ENCODE measurements at places on chromosomes 11 and 22.

- DNase-seq = no peak
Observed at GRCh38 chr11:62108017-62108750, 15.6 kb upstream of the INCENP start.

- DNase-seq = peak; percentile 89
Observed at GRCh38 chr11:66842896-66843775, at the start of gene RCE1. Gene RCE1, plus strand, starts transcription at chr11:66843441. Its CDS starts 15 bp downstream, at chr11:66843456.

DNA sequence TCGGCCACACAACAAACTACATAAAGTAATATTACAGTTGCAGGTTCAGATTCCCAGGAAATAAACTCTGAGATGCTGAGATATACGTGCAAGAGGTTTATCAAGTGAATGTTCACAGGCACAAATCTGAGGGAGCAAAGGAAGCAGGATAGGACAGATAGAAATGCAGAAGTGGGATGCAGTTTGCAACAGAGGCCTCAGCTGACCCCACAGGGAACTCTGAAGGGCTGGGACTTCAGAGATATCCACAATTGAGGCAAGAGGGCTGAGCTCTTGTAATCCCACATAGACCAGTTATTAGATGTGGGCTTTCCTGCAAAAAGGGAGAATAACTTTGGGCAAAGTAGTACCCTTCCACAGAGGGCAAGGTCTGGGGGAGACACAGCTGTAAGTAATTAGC is 25.4 kb upstream of the ARHGAP20 start:
- DNase-seq = no peak

DNA sequence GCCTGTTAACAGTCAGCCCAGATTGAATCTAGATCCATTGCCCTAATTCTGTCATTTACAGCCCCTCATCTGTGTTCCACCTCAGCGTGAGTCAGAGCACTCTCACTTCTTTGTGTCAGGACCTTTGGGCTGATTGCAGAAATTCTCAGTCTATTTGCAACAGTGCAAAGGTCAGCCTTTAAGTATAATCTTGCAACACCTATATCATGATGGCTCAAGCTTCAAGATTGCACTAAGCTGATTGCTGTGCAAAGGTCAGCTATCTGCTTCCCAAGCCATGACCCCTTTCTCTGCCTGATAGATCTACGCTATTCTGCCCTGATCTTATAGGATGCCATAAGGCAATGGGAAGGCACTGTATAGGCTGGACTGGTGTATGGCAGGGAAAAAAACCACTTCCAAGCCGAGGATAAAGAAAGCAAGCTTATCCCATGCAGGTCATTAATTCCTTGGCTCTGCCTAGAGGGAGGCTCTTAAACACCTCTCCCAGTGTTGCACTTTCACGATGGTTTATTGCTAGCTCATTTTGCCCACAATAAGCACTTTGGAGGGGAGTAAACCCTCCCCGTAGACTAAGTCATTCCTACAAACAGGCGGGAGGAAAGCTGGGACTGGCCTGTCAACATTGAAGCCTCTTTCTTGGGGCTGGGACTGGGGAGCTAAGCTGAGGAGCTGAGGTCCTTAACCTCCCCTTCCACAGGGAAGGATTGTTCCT is 100.6 kb downstream of the RRAS2 start:
- DNase-seq = no peak

DNA sequence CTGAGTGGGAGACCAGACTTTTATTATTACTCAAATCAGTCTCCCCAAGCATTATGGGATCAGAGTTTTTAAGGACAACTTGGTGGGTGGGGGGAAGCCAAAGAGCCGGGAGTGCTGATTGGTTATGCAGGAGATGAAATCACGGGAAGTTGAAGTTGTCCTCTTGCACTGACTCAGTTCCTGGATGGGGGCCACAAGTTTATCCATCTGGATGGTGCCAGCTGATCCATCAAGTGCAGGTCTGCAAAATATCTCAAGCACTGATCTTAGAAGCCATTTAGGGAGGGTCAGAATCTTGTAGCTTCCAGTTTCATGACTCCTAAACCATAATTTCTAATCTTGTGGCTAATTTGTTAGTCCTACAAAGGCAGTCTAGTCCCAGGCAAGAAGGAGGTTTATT is 53.5 kb upstream of the LMO1 start:
- no peak for DNase-seq

- no peak for DNase-seq
Observed at GRCh38 chr22:19992921-19993355, 23.7 kb downstream of the ARVCF start.

DNA sequence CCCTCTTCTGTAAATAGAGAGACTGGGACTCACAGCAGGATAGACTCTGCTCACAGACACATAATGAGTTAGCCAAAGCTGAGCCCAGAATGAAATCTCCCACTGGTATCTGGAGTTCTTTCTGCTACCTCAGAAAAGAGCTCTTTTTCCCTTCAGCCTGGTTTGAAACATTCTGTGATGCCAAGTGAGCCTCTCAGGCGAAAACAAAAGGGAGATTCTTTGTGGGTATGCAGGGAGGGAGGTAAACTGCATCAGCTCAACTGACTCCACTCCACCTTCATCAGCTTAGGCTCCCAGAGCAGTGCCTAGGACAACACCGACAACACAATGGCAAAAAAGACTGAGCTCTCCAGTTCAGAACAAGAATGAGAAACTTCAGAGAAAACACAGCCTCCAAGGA is 55.1 kb upstream of the SCUBE2 start:
- DNase-seq = no peak

GRCh38 chr11:95556342-95557163 is 233.0 kb downstream of the FAM76B start:
- DNase-seq = no peak

DNA sequence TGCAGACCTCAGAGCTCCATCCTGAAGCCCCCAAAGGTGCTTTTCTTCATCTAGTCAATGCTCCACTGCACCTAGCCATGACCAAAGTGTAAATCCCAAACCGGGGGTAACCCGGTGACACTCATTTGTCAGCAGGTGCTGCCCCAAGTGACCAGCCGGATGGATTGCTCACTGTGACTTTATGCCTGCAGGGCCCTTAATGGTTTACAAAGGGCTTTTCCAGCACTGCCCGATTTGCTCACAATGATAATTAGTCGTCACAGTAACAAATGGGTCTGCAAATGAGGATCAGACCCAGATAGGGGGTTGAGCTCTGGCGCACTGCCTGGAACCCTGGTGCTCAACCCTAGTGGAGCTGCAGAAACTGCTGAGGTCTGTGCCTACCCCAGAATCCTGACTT is 45.7 kb upstream of the CD5 start:
- DNase-seq = no peak

DNA sequence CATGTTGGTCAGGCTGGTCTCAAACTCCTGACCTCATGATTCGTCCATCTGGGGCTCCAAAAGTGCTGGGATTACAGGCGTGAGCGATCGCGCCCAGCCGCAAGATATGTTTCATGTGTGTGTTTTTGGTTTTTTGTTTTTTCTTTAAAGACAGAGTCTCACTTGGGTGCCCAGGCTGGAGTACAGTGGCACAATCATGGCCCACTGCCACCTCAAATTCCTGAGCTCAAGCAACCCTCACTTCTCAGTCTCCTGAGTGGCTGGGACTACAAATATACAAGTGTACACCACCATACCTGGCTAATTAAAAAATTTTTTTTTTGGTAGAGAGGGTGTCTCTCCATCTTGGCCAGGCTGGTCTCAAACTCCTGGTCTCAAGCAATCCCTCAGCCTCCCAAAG is 8.4 kb downstream of the TIGD3 start:
- no peak for DNase-seq

- peak; percentile 4 for DNase-seq
Observed at GRCh38 chr11:17768547-17768946, 34.0 kb downstream of the KCNC1 start.

- no peak for DNase-seq
Observed at GRCh38 chr22:39643311-39644083, 72.9 kb downstream of the CACNA1I start.

- no peak for DNase-seq
Observed at GRCh38 chr11:7672276-7672959, 882 bp downstream of the CYB5R2 start.

GRCh38 chr11:85848006-85848405 is 7.2 kb upstream of the CCDC83 start:
- no peak for DNase-seq

- no peak for DNase-seq
Observed at GRCh38 chr11:67300756-67301312, 2.5 kb upstream of the SSH3 start.

- peak; percentile 49 for DNase-seq
Observed at GRCh38 chr11:35237860-35238715, 99.1 kb downstream of the CD44 start.

DNA sequence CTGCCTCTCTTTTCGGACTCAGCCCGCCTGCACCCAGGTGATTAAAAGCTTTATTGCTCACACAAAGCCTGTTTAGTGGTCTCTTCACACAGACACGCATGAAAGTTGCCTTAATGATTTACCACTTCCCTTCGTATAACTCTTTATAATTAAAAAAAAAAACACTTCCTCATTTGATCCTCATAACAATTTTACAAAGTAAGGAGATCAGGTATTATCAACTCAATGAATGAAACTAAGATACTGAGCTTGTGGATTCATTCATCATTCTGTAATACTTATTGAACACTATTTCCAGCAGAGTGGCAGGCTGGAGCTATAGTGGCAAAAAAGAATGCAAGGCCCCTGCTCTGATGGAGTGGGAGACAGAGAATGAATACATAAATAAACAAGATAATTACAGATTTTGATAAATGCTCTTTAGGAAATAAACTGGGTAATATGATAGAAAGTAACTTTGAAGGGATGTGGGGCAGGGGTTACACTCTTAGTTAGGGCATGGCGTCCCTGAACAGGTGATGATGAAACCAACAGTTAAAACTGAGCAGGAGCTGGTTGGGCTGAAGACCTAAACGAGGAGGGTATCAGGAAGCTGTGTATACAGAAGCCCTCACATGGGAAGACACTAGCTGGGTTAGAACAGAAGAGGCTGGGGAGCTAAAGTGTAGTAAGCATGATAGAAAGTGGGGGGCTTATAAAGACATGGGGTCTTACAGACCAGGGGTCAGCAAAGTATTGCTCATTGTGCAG is 5.4 kb upstream of the CRTAM start:
- no peak for DNase-seq

DNA sequence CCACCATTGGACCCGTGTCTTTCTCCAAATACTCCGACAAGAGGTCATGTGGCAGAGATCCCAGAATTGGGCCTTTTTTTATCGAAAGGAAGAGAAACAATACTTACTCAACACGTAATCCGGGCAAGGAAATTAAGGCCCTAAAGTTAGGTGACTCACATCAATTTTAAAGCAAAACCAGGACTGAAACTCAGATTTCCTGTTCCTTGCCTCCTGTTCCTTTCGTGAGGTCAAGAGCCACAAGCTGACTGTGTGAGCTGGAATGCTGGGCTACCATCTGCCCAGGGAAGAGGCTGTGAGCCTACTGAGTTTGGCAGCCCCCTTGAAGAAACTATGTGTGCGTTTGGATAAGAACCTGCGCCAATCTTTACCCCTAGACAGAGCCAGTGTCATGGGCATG is 27.1 kb upstream of the MRGPRX2 start:
- DNase-seq = no peak

DNA sequence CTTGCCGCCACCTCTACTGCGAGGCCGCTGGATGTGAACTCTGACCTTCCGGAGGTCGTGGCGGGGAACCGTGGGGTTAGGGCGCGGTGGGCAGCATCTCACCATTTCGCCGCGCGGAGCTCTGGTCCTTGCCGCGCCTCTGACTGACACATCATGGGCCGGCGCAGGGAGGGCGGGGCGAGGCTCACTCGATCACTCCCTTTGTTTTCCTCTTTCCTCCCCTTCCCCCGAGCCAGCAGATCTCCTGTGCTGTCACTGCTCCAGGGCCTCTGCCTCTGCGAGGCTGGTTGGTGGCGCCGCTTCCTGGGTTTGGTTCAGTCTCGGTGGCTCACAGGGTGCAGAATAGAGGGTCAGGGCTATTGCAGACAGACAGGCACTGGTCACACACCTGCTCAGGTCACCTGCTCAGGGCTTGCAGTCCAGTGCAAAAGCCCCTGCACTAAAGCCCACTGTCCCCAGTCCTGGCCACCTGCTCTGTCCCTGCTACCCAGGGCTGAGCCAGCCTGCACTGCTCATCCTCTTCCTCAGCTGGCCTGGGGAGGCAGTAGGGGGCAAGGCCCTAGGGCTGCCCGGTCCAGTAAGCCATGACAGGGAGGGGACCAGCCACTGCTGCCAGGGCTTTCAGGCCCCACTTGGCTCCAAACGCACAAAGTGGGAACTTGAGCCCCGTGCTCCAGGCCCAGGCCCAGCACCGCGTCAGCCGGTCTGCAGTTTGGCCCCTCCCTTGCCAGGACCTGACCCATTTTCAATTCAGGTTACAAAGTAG is 36.2 kb downstream of the PISD start:
- no peak for DNase-seq

GRCh38 chr22:48076008-48076407 is 1313.6 kb downstream of the TBC1D22A start:
- DNase-seq = no peak

GRCh38 chr11:107006076-107006833 is 12.0 kb downstream of the GUCY1A2 start:
- no peak for DNase-seq

- DNase-seq = no peak
Observed at GRCh38 chr11:119336744-119337469, 2.6 kb downstream of the RNF26 start.

DNA sequence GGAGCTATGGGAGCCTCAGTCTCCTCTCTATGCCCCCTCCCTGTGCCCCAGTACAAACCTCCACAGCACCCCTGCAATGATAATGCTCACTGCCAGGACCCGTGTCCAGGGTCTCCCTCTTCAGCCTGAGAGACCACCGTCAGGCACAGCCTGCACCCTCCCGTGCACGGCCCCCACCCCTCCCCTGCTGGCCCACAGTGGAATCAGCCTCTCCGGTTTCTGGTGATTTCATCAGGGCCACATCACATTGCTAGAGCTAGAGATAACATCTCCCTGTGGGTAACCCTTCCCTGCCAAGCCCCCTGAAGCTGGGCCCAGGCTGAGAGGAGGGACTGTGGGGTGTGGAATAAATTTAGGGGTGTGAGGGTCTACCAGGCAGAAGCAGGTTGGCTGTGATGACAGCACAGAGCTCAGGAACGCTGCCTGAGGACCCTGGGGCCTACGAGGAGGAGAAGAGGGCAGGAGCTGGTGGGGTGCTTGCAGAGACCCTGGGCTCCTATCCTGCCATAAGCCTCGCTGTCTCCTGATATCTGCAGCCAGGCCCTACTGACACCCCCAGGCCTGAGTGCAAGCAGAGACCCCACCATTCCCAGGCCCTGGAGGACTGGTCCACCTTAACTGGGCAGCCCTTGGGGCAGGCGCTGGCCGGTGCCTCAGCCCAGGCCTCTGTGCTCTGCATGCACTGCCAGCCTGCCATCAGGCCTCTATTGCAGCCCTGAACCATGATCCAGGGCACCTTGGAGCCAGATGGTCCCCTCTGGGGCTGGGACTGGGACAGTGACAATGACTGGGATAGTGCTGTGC is at the start of gene KLHDC7B:
KLHDC7B (plus strand) TSS at position 378 of the 804 bp plus-strand sequence; CDS start at position 723, 345 bp downstream.
- no peak for DNase-seq
